DND-41 (cell line): ENCODE measurements at places on chromosomes 2 and 18.

GRCh38 chr2:69830045-69830905, 815 bp downstream of the GMCL1 start:
- peak overlapping the region; percentile 75 for H3K4me3 ChIP-seq
- H3K27ac ChIP-seq: peak overlapping the region; percentile 89
- peak; percentile 65 for DNase-seq
- peaks cover 34% of the 10 kb centered on the region for H3K36me3 ChIP-seq
- no peaks in the 10 kb centered on the region for H3K27me3 ChIP-seq
- peaks cover 79% of the 10 kb centered on the region for H3K4me1 ChIP-seq

GRCh38 chr18:57780318-57780705, 22.8 kb downstream of the ATP8B1 start:
- no peak overlapping the region for H3K4me3 ChIP-seq
- no peak overlapping the region for H3K27ac ChIP-seq
- no peaks in the 10 kb centered on the region for H3K27me3 ChIP-seq
- 0 out of 2 replicates have a peak, but pooled peaks cover 3% of the 10 kb centered on the region for H3K36me3 ChIP-seq
- peaks cover 30% of the 10 kb centered on the region for H3K4me1 ChIP-seq

GRCh38 chr2:36824273-36824672, 127.8 kb downstream of the VIT start:
- DNase-seq: no peak
- no peak overlapping the region for H3K4me3 ChIP-seq
- H3K27me3 ChIP-seq: no peaks in the 10 kb centered on the region
- no peak overlapping the region for H3K27ac ChIP-seq

DNA sequence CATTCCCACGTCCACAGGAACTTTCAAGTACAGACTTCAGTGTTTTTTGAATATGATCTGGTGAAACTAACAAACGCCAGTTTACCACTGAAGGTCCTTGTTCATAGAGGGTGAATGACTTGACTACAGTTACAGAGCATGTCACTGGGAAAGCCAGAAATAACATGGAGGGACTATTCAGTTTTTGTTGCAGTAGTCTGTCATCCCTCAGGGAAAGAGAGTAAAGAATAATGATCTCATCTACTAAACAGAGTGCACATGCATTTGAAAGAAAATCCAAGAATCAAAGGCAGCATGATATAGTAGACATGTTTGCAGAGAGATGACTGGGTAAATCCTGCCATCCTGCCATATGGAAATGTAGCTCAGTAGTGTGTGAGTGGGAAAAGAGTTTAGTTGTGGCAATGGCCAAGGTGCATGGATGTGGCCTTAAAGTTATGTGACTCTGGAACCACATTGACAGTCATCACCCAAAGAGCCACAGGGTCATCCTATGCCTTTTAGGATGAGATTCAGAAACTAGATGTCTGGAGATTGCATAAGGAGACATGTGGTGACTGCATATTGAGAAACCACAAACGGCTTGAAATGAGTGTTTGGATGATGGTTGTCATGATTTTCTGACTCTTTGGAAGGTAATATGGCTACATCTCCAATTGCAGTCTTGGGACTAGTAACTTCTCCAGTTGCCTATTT, 125.3 kb upstream of the ZEB2 start:
- no peak overlapping the region for H3K27ac ChIP-seq
- H3K36me3 ChIP-seq: no peaks in the 10 kb centered on the region
- no peaks in the 10 kb centered on the region for H3K27me3 ChIP-seq
- H3K4me3 ChIP-seq: no peak overlapping the region
- H3K4me1 ChIP-seq: no peaks in the 10 kb centered on the region

DNA sequence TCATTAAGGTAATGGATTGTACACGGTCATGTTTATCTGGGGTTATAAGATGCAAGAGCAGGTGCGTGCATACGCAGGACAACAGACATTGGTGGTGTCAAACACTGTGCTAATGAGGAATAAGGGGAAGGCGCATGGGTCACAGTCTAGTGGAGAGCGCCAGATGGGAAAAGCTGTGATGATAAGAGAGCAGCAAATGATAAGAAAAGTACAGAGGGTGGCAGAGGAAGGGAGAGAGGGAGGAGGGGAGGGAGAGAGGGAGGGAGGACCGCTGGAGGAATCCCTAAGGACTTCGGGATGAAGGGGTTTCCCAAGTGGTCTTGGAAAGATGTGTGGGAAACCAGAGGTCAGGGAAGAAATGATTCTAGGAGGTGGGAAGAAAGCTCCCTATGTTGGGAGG, 2.9 kb downstream of the TNFRSF11A start:
- no peak for DNase-seq
- H3K36me3 ChIP-seq: no peaks in the 10 kb centered on the region
- peaks cover 13% of the 10 kb centered on the region for H3K27me3 ChIP-seq
- H3K4me1 ChIP-seq: no peaks in the 10 kb centered on the region

GRCh38 chr2:53913721-53914120, 54.0 kb upstream of the GPR75 start:
- no peak overlapping the region for H3K4me3 ChIP-seq
- peaks cover 65% of the 10 kb centered on the region for H3K36me3 ChIP-seq
- H3K27ac ChIP-seq: no peak overlapping the region

DNA sequence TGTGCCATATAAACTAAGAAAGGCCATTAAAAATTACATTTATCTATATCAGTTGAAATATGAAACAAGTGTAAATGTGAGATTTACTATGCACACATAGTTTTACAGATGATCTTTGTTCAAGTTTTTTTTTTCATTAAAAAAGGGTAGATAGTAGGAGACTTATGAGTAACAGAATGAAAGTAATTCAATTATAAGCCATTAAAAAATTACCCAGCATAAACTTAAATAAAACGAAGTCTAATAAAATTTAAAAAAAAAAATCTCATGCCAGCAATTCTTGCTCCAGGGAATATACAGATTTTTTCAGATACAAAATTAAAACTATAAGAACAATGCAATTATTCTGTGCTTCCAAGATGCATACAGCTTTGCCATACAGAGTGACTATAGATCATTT, 118.3 kb upstream of the RNU4ATAC start:
- H3K36me3 ChIP-seq: peaks cover 57% of the 10 kb centered on the region
- H3K27me3 ChIP-seq: no peaks in the 10 kb centered on the region
- H3K27ac ChIP-seq: no peak overlapping the region
- H3K4me1 ChIP-seq: no peaks in the 10 kb centered on the region
- DNase-seq: no peak

DNA sequence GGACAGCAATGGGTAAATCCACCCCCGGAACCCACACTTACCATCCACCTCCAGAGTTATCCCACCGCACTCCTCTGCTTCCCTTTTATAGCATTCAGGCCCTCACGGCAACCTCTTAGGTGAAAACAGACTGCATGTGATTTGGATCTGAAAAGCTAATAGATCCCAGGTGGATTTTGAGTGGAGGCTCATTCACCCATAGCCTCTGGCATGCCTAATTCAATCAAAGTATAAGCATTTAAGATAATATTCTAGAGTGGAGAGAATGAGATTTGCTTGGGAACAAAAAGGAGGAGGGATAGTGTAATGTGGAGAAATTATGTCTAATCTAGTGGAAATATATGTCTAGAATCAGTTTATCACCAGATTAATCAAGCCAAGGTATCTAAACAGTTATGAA, 17.1 kb downstream of the SLC14A1 start:
- no peaks in the 10 kb centered on the region for H3K27me3 ChIP-seq
- no peak overlapping the region for H3K4me3 ChIP-seq
- DNase-seq: no peak
- H3K4me1 ChIP-seq: no peaks in the 10 kb centered on the region
- H3K27ac ChIP-seq: no peak overlapping the region
- H3K36me3 ChIP-seq: no peaks in the 10 kb centered on the region

GRCh38 chr18:40523287-40523686, 1431.7 kb upstream of the PIK3C3 start:
- H3K27ac ChIP-seq: no peak overlapping the region
- H3K4me1 ChIP-seq: no peaks in the 10 kb centered on the region
- no peaks in the 10 kb centered on the region for H3K36me3 ChIP-seq
- no peak for DNase-seq
- H3K27me3 ChIP-seq: no peaks in the 10 kb centered on the region

DNA sequence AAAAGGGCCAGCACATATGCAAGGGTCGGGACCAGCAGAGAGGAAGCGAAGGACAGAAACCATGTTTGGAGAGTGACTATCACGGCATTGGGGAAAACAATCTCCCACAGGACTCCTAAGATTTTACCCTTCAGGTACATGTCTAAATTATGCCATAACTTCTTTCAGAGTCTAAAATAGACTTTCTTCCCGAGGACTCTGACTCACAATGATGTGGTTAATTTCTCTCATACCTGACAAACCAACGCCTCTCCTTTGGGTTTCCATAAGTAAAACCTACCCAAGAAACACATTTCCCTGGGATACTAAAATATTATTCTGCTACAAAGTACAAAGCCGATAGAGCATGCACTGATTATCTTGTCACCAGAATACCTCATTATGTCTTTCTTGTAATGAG, 127.8 kb upstream of the NETO1 start:
- no peak for DNase-seq
- no peaks in the 10 kb centered on the region for H3K36me3 ChIP-seq
- no peaks in the 10 kb centered on the region for H3K4me1 ChIP-seq
- H3K4me3 ChIP-seq: no peak overlapping the region

DNA sequence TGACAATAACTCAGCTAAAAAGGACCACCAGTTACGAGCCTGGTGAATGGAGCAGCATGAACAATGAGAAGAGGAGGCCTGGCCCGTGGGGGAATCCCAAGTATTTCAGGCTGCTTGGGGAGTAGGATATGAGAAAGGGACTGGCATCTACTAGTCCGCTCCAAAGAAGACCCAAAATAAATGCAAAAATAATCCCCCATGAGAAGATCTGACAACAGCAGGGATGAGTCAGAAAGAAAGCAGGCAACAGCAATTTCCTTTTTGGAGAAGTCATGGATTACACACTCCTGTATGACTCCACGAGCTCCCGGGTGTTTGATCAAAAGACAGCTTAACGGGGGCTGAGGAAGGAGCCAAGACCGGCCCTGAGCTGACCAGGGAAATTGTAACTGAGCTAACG, 111.4 kb downstream of the SOX11 start:
- DNase-seq: no peak
- H3K4me3 ChIP-seq: no peak overlapping the region
- no peak overlapping the region for H3K27ac ChIP-seq
- no peaks in the 10 kb centered on the region for H3K36me3 ChIP-seq
- H3K27me3 ChIP-seq: no peaks in the 10 kb centered on the region
- no peaks in the 10 kb centered on the region for H3K4me1 ChIP-seq

GRCh38 chr18:74556126-74556525, 21.8 kb downstream of the CNDP1 start:
- DNase-seq: no peak
- H3K27ac ChIP-seq: no peak overlapping the region
- peaks cover 3% of the 10 kb centered on the region for H3K27me3 ChIP-seq
- H3K4me1 ChIP-seq: no peaks in the 10 kb centered on the region

DNA sequence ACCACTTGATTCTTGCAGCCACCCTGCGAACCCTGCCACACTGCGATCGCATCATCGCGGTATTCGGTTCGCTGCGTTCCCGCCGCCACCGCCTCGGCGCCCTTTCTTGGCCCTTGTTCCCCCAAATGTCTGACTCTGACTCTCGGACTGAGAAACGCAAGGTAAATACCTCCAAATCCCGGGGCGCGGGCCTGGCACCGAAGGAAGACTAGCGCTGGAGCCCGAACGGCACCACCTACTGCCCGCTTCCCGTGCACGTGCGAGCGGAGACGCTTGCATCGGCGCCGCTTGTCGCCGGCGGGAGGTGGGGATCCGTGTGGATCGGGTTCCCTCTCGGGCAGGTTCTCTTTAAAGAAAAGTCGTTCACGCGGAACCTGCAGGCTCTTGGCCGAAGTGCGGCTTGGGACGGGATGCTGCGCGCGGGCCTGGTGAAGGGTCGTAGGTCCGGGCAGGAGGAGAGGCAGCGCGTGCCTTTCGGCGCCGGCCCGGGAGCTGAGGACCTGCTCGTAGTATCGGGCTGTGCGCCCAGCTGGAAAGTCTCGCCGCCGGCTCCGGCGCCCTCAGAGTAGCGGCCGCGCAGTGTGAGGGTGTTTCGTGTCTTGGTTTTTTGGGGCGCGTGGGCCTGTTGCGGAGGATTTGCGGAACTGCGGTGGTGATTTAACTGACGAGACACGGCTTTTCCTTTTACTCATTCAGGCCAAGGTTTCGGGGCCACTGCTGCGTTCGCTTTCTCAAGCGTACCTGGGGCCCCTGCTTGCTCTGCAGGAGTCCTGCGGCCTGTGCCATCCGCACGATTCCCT, 514 bp downstream of the BCL2L11 start:
- H3K27me3 ChIP-seq: no peaks in the 10 kb centered on the region
- H3K4me3 ChIP-seq: peak overlapping the region; percentile 76
- peaks cover 41% of the 10 kb centered on the region for H3K36me3 ChIP-seq
- H3K4me1 ChIP-seq: peaks cover 48% of the 10 kb centered on the region

DNA sequence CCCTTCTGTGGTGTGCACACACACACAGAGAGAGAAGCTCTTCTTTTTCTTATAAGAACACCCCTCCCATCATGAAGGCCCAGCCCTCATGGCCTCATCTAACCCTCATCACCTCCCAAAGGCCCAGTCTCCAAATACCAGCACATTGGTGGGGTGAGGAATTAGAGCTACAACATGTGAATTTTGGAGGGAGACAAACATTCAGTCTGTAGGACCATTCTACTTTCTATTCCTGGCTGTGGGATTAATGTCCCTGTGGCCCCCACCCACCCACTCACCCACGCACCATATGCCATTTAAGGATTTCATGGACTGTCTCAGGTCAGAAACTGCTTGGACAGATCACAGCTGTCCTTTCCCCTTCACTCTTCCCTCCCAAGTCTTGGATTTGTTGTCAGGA, 190.2 kb downstream of the GBX2 start:
- H3K4me1 ChIP-seq: no peaks in the 10 kb centered on the region
- H3K27me3 ChIP-seq: no peaks in the 10 kb centered on the region
- H3K36me3 ChIP-seq: no peaks in the 10 kb centered on the region
- no peak overlapping the region for H3K4me3 ChIP-seq
- H3K27ac ChIP-seq: no peak overlapping the region
- no peak for DNase-seq

GRCh38 chr2:131029812-131030211, 63.4 kb downstream of the FAM168B start:
- no peaks in the 10 kb centered on the region for H3K36me3 ChIP-seq
- H3K27me3 ChIP-seq: no peaks in the 10 kb centered on the region
- DNase-seq: no peak
- no peak overlapping the region for H3K4me3 ChIP-seq

- no peaks in the 10 kb centered on the region for H3K4me1 ChIP-seq
- no peak for DNase-seq
- no peak overlapping the region for H3K4me3 ChIP-seq
- no peak overlapping the region for H3K27ac ChIP-seq
These were observed 22.4 kb downstream of the TWSG1 start for GRCh38 chr18:9356976-9357375.

DNA sequence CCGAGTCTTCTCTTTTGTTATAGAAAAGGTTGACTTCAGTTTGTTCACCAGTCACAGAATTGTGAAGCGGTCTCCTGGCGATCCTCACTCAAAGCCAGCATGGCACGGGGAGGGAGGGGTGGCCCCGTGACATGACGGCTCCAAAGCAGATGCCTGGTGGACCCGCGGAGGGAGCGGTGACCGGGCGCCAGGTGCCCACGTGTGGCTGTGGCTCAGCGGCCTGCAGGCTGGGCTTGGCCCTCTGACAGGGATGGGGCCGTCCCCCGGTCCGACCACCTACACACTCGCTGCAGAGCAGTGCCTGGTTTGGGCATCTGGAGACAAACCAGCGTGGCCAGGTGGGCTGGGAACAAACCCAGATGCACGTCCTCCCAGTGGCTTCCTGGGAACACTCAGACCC, 129.1 kb upstream of the SNTG2 start:
- H3K4me1 ChIP-seq: no peaks in the 10 kb centered on the region
- no peaks in the 10 kb centered on the region for H3K27me3 ChIP-seq
- H3K27ac ChIP-seq: no peak overlapping the region
- no peak overlapping the region for H3K4me3 ChIP-seq
- no peak for DNase-seq
- H3K36me3 ChIP-seq: no peaks in the 10 kb centered on the region

GRCh38 chr18:70181015-70181414, 24.5 kb downstream of the RTTN start:
- no peaks in the 10 kb centered on the region for H3K27me3 ChIP-seq
- DNase-seq: no peak
- no peaks in the 10 kb centered on the region for H3K4me1 ChIP-seq
- H3K4me3 ChIP-seq: no peak overlapping the region
